SJSA1 (cell line): ENCODE measurements at places on chromosomes 7 and 10. TPM values are rescaled to one million over a fixed set of nuclear protein-coding genes. Genes with fewer than 3 reads are reported as not detected.

CRHR2 gene
- total RNA-seq = not detected in 2 replicates

MLXIPL gene
- total RNA-seq = not detected in 2 replicates

DNA sequence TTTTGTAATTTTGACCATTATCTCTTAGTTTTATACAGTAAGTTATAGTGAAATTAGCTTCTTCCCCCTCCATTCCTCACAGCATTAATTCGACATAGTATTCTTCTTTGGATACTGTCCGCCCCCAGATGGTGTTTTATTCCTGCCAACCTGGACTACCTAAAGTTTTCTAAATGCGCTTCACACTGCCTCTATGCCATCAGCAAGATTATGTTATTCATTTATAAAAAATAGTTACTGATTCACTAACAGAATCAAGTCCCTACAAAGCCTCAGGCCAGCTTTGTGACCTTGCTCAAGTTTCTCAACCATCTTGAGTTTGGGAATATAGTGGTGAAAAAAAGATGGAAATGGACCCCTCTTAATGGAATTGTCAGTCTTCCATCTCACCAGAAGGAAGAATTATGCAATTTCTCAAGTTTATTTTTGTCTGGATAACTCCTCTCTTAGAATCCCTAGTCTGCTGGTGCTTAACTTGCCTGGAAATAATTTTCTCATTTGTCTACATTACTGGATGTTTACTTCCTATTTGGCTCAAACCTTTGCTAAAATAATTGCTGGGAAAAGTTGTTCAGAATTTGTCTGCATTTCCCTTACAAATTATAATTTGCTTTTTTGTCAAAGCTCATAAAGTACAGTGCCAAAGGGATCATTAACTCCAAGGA is 16.7 kb upstream of the FGL2 start:
- H3K27ac ChIP-seq = no peak overlapping the region
- no peak for DNase-seq
- H3K4me1 ChIP-seq = no peaks in the 10 kb centered on the region
- H3K36me3 ChIP-seq = no peaks in the 10 kb centered on the region
- no peaks in the 10 kb centered on the region for H3K27me3 ChIP-seq
- no peak overlapping the region for H3K4me3 ChIP-seq

DNA sequence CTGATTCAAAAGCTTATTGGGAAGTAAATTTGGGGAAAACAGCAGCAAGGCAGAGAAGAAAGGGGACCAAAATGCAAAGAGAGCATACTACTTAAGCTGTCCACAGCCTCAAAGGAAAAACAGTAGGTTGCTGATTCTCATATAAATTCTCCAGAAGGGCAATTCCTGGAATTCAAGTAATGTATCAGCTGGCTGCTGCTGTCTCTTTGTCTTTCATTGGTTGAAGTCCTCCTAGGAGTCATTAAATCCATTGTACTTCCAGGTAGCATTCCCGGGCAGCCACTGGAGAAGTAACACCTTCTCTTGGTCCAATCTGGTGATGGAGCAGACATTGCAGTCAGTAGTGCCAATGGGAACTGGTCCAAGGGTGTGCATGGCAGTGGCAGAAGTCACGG is 22.7 kb downstream of the BET1 start:
- no peak for DNase-seq
- no peak overlapping the region for H3K4me3 ChIP-seq
- H3K4me1 ChIP-seq = no peaks in the 10 kb centered on the region
- H3K27me3 ChIP-seq = no peaks in the 10 kb centered on the region
- H3K27ac ChIP-seq = no peak overlapping the region

GRCh38 chr7:15457990-15458955 is 103.5 kb downstream of the AGMO start:
- no peak overlapping the region for H3K27ac ChIP-seq
- H3K27me3 ChIP-seq = no peaks in the 10 kb centered on the region
- H3K4me3 ChIP-seq = no peak overlapping the region
- DNase-seq = no peak
- no peaks in the 10 kb centered on the region for H3K36me3 ChIP-seq

- no peak overlapping the region for H3K27ac ChIP-seq
- H3K27me3 ChIP-seq = no peaks in the 10 kb centered on the region
Measured at GRCh38 chr10:15335508-15335907, 35.6 kb downstream of the FAM171A1 start.

DNA sequence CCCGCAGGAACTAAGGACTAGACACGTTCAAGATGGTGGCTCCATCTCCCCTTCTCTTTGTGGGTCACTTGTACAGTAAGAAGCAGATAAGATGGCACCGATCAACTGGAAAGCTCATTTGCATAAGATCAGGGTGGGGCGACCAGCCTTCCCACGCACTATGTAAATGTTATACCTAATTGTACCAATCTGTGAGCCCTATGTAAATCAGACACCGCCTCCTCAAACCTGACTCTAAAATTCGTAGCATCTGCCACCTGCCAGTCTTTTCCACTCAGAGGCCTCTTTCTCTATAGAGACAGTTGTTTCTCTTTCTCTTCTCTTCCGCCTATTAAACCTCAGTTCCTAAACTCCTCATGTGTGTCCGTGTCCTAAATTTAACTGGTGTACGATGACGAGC is 324.5 kb downstream of the PHF14 start:
- no peaks in the 10 kb centered on the region for H3K36me3 ChIP-seq
- H3K27ac ChIP-seq = no peak overlapping the region

DNA sequence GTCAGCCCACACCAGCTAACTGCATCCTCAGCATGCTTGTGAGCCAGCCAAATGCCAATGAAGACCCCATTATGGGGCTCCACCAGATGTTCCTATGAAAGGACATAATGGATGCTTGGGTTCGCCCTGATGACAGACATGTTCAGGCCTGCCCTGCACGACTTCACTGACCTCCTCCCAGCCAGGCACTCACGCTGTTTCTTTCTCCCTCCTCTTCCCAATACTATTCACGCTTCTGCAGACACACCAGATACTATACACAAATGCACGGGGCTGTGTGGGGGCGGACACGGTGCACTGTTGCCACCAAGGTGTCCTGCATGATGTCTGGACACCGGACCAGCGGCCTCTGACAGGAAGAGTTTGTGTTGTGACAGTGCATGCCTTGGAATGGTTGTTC is 284.2 kb downstream of the PRPF18 start:
- peaks cover 21% of the 10 kb centered on the region for H3K4me1 ChIP-seq
- no peak for DNase-seq
- H3K4me3 ChIP-seq = no peak overlapping the region
- H3K27me3 ChIP-seq = no peaks in the 10 kb centered on the region

DNA sequence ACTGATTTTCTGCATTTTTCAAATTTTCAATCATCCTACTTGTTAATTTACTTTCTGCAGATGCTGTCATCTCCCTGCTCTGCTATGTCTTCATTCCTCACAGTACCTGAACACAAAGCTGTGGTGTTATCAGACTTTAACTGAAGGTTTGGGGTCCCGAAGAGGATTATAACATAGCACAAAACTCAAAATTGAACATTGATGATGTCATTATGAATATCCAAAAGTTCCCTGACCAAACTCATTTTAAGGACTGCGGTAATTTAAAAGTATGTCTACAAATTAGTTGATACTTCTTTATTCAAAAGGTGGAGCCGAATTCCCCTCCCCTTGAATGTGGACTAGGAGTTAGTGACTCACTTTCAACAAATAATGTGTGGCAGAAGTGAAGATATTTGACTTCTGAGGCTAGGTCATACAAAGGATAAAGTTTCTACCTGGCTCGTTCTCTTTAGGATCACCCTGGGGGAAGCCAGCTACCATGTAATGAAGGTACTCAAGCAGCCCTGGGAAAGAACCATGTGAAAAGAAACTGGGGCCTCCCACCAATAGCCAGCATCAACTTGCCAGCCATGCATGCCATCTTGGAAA is 6.4 kb upstream of the ENTPD7 start:
- no peaks in the 10 kb centered on the region for H3K4me1 ChIP-seq
- no peaks in the 10 kb centered on the region for H3K27me3 ChIP-seq
- H3K36me3 ChIP-seq = no peaks in the 10 kb centered on the region
- H3K4me3 ChIP-seq = no peak overlapping the region
